ENCODE measurements at places on chromosomes 5 and 9.

GRCh38 chr9:79196606-79197005 lies 375.2 kb upstream of the TLE4 start:
- no peak for DNase-seq

- no peak for DNase-seq
Measured at GRCh38 chr5:72161951-72162350, 54.7 kb downstream of the MAP1B start.

- DNase-seq = no peak
Measured at GRCh38 chr9:120570296-120570695, 9.7 kb downstream of the CDK5RAP2 start.

- no peak for DNase-seq
Measured at GRCh38 chr5:76576450-76576849, 46.8 kb downstream of the F2RL2 start.

DNA sequence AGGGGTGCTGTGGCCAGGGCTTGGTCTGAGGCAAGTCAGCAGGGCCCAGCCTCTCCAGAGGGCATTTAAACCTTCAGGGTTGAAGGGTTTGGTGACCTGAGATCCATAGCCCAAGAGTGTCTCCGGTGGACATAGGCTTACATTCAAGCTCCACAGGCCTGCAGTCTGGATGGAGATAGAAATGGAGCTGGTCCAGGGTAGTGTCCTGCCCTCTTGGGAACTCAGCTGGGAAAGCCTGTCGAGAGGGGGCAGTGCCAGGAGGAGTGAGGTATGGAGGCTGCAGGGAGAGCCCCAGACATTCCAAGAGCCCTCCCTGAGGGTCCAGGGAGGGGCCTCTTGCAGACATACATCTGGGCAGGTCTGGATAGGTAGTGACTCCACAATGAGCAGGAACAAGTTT lies 177.0 kb upstream of the MVB12B start:
- no peak for DNase-seq

Measured in ACHN (cell line).